ENCODE measurements at places on chromosomes 5 and 9.
A peak's percentile ranks its signal among the peaks of the same experiment; 100 is the strongest.

- no peak for DNase-seq
Observed at GRCh38 chr9:3873818-3874217, 348.0 kb upstream of the RFX3 start.

GRCh38 chr9:1461812-1462211 is 411.7 kb downstream of the DMRT2 start:
- DNase-seq, result no peak

DNA sequence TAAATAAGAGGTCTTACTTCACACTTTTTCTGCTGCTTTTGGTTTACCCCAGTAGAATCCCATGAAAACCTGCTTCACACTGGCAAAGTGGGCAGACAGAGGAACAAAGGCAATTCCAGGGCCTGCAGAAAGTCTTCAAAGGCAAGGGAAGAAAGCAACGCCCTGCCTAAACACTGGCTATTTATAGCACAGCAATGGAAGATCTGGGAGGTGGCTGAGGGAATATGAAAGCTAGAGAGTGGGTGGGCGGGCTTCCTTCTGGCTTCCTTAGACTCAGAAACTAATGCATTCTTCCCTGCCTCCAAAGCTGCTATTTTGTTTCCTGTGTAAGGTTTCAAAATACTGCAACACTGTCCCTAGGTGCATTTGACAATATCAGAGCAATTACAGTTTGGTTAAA is 46.8 kb downstream of the ELAVL2 start:
- DNase-seq, result no peak

GRCh38 chr5:54720341-54720740 is 202.8 kb downstream of the SNX18 start:
- no peak for DNase-seq

DNA sequence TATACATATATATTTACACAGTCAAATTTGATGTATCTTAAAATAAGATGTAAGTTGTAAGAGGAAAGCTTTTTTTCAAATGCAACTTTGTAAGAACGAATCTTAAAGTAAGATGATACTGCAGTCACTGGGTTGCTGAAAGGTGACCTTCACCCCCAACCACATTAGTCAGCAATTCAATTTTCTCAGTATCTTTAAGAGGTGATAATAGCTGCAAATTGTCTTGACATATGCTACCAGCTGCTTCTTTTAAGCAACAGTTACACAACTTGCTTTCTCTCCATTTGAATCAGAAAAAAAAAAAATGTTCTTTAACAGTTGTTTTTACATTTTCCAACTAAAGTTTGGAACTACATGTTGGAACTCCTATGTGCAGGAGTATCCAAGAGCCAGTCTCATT is 246.6 kb upstream of the CCNG1 start:
- DNase-seq, result no peak

GRCh38 chr5:57770039-57770438 is 287.4 kb upstream of the ACTBL2 start:
- DNase-seq, result no peak

- DNase-seq, result no peak
Observed at GRCh38 chr5:82285206-82285605, 7.1 kb upstream of the RPS23 start.

DNA sequence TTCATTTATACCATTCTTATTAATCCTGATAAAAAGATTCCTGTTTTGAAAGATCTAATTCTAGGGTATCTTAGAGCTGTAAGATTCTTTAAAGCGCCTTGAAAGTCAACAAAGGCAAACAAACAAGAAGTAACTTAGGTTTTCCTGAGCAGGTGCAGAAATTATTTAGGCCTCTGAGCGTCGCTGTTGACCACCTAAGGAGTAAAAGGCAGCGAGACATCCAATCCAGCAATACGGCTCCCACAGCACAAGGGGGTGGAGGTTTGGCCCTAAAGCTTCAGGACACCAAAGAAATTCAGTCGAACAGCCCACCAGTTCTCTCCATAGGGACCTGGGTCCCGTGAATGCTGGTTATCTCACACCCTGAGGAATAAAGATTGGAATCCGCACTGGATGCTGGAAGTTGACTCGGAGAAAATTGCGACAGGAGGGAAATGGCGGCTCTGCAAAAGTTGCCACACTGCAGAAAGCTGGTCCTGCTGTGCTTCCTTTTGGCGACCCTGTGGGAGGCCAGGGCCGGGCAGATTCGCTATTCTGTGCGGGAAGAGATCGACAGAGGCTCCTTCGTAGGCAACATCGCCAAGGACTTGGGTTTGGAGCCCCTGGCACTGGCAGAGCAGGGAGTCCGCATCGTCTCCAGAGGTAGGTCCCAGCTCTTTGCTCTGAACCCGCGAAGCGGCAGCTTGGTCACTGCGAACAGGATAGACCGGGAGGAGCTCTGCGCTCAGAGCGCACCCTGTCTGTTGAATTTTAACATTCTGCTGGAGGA is at the start of gene PCDHGA2:
PCDHGA2 (plus strand) TSS at position 223 of the 769 bp plus-strand sequence.
- no peak for DNase-seq

DNA sequence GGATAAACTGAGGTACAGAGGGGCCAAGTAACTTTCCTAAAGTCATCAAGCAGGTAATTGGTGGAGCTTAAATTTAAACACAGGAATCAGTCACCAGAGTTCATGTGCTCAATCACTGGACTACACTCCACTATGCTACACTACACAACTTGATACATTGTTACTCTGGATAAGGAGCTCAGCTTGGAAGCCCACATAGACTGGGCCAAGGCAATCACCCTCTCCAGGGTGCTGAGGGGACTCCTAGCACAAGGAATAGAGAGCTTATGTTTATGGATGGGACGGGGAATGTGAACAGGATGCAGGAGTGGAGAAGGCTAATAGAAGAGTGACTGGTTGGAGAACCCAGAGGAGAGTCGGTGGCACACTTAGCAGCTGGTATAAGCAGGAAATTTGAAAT is 113.5 kb upstream of the NFIB start:
- DNase-seq, result no peak

- no peak for DNase-seq
Observed at GRCh38 chr9:92377876-92378275, 26.5 kb downstream of the OGN start.

DNA sequence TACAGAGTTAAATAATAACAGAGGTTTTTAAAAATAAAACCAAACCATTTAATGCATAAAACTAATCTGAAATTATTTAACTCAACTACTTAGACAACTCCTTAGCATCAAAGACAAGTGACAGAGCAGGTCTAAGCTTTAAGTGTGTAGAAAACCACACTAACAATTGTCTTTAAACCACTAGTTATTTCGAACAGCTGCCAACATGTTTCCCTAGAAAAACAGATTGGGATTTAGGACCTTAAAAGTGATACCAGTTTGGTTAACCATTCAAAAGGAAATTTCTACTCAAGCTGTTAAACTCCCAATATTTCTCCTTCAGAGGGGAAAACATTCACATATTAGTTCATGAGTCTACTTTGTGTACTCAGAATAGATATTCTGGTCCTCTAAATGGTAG is 208.7 kb downstream of the BNC2 start:
- DNase-seq, result no peak

- no peak for DNase-seq
Observed at GRCh38 chr5:102873379-102873932, 118.4 kb downstream of the PAM start.

GRCh38 chr5:128825826-128826225 is 139.5 kb upstream of the SLC27A6 start:
- no peak for DNase-seq

- DNase-seq, result no peak
Observed at GRCh38 chr9:134537951-134538641, 103.5 kb upstream of the COL5A1 start.

GRCh38 chr9:128085943-128086342 is 17.9 kb downstream of the SLC25A25 start:
- no peak for DNase-seq

- DNase-seq, result peak; percentile 47
Observed at GRCh38 chr9:21016701-21017491, 14.5 kb downstream of the HACD4 start.

GRCh38 chr5:154937186-154937717 is 759 bp downstream of the GEMIN5 start:
- no peak for DNase-seq

GRCh38 chr9:9352877-9353481 is 1259.8 kb downstream of the PTPRD start:
- DNase-seq, result no peak

- peak; percentile 7 for DNase-seq
Observed at GRCh38 chr9:121153642-121154041, 48.0 kb downstream of the RAB14 start.

GRCh38 chr5:168056499-168057182 is 234.8 kb upstream of the WWC1 start:
- DNase-seq, result no peak

DNA sequence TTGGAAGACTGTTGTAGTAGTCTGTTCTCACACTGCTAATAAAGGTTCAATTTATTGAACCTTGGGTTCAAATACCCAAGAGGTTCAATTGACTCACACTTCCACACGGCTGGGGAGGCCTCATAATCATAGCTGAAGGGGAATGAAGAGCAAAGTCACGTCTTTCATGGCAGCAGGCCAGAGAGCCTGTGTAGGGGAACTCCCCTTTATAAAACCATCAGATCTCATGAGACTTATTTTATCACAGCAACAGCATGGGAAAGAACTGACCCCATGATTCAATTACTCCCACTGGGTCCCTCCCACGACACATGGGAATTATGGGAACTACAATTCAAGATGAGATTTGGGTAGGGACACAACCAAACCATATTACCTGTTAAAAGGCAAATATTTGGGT is 268.2 kb downstream of the TMEM167A start:
- DNase-seq, result no peak

GRCh38 chr5:92969781-92970237 is 611.2 kb downstream of the NR2F1-AS1 start:
- no peak for DNase-seq

- DNase-seq, result no peak
Observed at GRCh38 chr5:59293700-59294099, 599.8 kb downstream of the PDE4D start.

- DNase-seq, result no peak
Observed at GRCh38 chr9:121199921-121200320, 1.7 kb downstream of the RAB14 start.

DNA sequence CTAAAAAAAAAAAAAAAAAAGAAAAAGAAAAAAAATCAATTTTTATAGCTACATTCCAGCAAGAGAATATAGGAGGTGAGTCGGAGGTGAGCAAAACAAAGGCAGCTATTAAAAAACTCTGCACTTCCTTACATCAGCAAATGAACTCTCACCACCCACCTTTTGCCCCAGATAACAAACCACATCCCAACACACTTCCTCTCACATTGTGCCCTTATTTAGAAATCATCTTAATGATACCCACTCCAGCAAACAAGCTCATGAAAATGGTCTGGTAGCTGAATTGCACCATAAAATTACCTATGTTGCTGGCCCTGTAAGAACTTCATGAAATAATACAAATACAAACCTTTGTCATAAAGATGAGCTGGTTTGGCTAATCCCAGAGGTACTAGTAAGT is 82.9 kb downstream of the CEMIP2 start:
- DNase-seq, result no peak

- DNase-seq, result no peak
Observed at GRCh38 chr5:122501089-122501435, 189.0 kb downstream of the SNCAIP start.

- DNase-seq, result no peak
Observed at GRCh38 chr5:100496296-100496695, 38.9 kb upstream of the FAM174A start.

GRCh38 chr5:34735491-34736426 is 79.6 kb downstream of the RAI14 start:
- no peak for DNase-seq

DNA sequence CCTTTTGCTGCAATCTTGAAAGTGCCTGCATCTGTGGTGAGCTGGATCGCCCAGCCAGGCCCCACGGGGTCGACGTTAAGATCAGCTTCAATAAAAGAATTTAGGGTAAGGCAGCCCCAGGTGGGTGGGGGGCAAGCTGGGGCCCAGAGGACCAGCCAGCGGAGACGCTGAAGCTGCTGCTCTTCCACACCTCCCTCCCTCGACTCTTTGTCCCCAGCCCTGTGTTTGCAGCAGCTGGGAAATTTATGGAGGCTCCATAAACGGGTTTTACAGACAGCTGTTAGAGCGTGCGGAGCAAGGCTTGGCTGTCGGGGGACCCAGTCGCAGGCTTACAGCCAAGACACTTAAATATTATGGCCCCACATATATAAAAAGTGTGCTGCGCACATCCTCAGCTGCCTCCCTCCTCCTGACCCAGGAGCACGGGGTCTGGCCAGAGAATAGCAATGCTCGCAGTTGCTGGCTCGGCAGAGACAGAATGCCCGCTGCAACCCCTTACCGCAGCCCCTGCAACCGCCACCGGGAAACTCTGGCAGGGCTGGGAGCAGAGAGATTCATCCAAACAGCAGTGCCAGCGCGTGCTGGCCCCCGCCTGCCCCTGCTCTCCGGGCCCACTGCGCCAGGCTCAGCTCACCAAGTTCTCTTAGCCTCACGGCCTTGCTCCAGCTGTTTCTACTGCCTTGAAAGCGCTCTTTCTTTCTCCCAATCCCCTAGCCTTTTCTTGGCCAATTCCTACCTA is 28.4 kb upstream of the MVB12B start:
- no peak for DNase-seq

GRCh38 chr9:124274226-124274625 is 16.5 kb downstream of the NEK6 start:
- DNase-seq, result no peak

DNA sequence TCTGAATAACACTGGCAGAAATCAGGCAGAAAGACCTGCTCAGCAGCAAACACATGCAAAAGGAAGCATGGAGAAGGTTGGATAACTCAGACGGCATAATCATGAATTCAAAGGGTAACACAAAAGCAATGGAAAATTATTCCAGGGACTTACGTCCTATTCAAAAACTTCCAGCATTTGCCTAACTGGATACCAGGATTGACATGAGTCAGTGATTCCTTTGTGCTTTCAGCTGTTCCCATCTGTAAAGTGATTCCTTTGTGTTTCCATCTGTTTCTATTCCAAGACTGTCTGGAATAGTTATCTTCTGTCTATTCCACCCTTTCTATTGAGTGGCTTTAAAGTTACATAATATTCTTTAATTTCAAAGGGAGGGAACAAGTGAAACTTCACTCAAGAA is 1361.7 kb upstream of the CDH9 start:
- DNase-seq, result no peak

GRCh38 chr5:68450245-68450852 is 234.8 kb downstream of the PIK3R1 start:
- DNase-seq, result no peak

- no peak for DNase-seq
Observed at GRCh38 chr5:159409801-159410200, 79.5 kb upstream of the IL12B start.

- no peak for DNase-seq
Observed at GRCh38 chr5:641331-641765, 29.2 kb downstream of the CEP72 start.

DNA sequence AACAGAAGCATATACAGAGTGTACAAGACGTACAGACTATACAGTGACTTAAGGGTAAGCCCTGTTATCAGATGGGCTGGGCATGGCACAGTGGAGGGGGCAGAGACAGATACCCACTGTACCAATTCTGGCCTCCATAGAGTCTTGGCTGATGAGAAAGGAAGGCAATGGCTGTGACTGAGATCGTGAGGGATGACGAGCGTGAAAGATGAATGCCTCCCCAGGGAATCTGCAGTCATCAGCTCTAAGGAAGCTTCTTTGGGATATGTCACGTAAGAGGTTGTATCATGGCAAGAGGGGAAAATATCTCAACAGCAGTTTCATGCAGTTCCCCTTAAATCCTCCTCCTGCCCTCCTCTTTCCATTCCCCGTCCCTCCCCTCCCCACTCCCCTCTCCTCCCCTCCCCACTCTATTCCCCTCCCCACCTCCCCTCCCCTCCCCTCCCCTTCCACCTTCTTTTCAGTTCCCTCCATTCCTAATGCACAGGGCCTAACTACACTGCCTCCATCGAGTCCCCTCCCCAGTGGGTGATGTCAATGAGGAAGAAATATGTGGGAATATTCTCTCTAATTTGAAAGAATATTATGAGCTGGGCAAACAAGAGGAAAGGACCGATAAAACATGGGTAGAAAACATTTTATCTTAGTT is 226.4 kb upstream of the DAP start:
- DNase-seq, result no peak
